ENCODE measurements at places on chromosomes 3 and 15.

GRCh38 chr15:45168286-45168685 is 19.5 kb downstream of the SHF start:
- DNase-seq: no peak

DNA sequence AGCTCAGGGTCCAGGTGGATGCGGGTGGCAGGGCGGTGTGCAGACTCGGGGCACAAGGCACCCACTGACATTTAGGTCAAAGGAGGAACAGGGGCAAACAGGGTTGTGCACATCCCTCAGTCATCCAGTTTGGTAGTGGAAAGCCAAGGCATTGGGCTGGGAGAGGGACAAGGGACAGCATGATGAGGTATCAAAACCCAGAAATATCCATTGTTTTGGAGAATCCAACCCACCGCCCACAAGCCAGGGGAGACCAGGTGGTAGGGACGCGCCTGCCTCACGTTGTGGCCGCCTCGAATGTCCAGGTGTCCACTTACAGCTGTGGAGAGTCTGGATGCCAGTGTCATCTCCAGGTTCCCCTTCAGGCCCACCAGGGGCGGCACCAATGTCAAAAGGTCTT is 33.3 kb downstream of the SLC41A3 start:
- no peak for DNase-seq

DNA sequence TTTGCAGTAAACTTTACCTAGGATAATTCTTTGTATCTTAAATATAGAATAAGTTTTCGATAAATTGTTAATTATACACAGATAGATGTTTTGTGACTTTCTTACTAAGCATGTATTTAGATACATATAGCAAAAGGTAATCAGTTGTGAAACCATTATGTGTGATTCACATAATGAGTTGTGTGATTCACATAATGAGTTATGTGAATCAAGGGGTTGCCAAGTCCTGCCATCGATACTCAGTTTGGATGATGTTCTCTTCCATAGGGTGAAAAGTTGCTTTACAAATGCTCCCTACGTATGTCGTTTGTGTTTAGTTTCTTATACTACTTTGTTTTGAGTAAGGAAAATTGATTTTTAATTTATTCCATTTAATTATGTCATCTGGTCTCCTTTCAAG is 682.1 kb downstream of the MECOM start:
- DNase-seq: no peak

DNA sequence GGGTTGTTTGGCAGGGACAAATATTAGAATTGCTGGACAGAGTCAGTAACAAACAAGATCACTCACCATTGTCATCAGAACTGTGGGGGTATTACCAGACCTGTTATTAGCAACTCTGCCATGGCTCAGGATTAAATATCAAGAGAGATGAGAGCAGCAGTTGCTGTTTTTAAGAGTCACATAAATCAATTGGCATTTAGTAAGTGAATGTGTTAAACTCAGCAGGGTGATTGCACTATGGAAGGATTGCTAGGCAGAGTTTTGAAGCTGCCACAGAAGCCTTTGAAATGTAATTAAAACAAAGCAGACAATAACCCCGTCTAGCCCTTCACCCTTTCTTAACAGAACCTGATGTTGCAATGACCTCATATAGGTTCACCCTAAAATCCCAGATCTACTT is 238.8 kb downstream of the GAP43 start:
- DNase-seq: no peak

- DNase-seq: no peak
Observed at GRCh38 chr3:141401095-141401494, 32.8 kb downstream of the ZBTB38 start.

DNA sequence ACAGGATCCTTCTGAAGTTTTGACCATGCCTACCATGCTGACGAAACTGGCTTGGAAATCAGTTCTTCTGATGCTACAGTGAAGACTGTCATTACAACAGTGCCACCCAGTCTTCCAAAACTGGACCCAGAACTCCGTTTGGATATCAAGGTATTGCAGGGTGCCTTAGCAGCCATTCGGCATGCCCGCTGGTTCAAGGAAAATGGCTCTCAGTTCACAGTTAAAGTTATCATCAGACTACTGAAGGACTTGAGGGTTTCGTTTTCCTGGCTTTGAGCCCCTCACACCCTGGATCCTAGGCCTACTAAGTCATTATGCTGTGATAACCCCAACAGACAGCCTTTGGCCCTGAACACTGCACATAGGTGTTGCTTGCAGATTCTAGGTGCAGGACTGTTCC is 351.0 kb downstream of the MAGI1 start:
- DNase-seq: no peak

DNA sequence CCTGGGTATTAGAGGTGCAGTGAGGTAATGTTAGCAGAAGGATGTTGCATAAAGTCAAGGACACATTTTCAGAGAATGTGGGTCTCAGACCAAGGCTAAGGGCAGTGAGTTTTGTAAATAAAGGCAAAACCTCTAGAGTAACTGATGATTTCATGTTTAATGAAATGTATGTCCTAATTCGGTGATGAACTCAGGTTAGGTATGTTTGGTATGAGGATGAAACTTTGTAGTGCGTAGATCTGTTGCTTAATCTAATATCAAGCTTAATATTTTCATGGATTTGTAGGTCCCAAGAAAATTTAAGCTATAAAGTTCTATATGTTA is 3.6 kb downstream of the USP50 start:
- DNase-seq: no peak

- DNase-seq: no peak
Observed at GRCh38 chr3:185716436-185717108, 108.3 kb downstream of the IGF2BP2 start.

DNA sequence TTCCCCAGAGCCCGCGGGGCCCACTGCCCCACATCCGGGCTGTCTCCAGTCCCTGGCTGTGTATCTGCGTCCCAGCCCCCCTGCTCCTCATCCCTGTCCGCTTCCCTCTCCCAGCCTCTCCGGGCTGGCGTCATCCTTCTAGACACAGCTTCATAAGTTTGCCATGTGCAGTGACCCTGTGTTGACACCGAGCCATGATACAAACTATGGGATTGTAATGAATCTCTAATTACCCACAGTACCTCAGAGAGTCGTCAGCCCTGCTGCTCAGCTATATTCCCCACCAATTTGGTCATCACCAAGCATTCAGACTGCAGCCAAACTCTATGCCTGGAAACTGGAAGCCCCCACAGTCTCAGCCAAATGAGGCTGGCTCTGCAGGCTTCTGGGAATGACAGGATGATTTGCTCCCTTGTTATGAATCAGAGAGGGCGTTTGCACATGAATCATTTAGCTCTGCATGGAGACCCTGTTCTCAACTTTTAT is 466.1 kb upstream of the ATP11B start:
- DNase-seq: no peak

Measured in hematopoietic multipotent progenitor cell treated with erythropoietin and hydrocortisone succinate and interleukin-3 and kit ligand, for 4 days (in vitro differentiated cells).